ENCODE measurements at places on chromosomes 12 and 14.

DNA sequence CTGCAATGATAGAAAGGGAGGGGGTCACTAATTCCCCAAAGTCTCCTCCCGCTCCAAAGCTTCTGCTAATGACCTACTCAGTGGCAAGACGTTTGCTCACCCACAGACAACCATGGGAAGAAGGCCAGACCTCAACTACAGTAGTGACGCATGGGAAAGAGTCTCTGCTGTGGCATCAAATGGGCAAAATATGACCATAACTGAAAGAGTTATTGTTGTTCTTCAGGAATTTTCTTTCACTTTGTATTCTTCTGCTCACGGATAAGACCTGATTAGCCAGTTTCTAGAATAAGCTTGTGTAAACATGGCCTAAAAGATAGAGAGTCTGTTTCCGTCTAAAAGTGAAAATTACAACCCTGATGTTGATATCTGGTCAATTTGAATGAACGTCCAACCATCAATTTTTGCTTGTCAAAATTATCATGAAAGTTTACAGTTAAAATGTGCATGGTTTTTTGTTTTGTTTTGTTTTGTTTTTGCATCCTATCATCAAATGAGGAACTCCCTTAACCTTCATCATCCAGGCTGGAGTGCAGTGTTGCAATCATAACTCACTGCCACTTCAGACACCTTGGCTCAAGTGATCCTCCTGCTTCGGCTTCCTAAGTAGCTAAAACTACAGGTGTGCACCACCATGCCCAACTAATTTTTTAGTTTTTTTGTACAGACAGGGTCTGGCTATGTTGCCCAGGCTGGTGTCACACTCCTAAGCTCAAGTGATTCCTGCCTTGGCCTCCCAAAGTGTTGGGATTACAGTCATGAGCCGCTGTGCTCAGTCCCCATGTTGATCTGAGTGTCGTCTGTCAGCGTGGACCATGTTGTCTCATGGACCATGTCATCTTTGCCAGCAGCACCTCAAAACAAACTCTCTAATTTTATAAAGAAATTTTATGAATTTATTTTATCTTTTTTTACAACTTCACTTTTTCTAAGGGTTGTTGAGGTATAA is 7.0 kb downstream of the KRT6B start:
- DNase-seq: no peak

GRCh38 chr12:85299053-85299452 is 19.0 kb downstream of the ALX1 start:
- no peak for DNase-seq

- DNase-seq: no peak
Measured at GRCh38 chr12:97680751-97681150, 218.1 kb downstream of the RMST start.

GRCh38 chr12:118183711-118184110 is 47.8 kb downstream of the PEBP1 start:
- DNase-seq: no peak

DNA sequence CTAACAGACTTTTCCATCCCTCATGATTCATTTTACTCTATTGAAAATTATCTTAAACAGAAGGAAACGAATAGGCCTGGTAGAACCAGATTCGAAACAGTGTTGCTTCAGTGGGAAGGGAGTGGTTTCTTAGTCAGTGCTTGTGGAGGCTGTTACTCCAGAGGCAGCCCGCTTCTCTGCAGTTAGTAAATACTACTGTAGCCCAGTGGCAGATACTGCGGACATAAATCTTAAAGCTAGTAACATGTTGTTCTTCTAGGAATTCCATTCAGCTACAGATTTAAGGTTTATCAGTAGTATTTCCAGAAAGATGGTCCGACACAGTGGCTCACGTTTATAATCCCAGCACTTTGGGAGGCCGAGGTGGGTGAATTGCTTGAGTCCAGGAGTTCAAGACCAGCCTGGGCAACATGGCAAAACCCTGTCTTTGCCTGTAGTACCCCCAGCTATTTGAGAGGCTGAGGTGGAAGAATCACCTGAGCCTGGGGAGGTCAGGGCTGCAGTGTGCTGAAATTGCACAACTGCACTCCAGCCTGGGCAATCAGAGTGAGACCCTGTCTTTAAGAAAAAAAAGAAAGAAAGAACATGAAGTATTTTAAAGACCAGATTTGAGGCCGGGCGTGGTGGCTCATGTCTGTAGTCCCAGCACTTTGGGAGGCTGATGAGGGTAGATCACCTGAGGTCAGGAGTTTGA is 45.9 kb downstream of the DIP2B start:
- no peak for DNase-seq

GRCh38 chr12:22029991-22030390 is 16.0 kb upstream of the CMAS start:
- DNase-seq: no peak

DNA sequence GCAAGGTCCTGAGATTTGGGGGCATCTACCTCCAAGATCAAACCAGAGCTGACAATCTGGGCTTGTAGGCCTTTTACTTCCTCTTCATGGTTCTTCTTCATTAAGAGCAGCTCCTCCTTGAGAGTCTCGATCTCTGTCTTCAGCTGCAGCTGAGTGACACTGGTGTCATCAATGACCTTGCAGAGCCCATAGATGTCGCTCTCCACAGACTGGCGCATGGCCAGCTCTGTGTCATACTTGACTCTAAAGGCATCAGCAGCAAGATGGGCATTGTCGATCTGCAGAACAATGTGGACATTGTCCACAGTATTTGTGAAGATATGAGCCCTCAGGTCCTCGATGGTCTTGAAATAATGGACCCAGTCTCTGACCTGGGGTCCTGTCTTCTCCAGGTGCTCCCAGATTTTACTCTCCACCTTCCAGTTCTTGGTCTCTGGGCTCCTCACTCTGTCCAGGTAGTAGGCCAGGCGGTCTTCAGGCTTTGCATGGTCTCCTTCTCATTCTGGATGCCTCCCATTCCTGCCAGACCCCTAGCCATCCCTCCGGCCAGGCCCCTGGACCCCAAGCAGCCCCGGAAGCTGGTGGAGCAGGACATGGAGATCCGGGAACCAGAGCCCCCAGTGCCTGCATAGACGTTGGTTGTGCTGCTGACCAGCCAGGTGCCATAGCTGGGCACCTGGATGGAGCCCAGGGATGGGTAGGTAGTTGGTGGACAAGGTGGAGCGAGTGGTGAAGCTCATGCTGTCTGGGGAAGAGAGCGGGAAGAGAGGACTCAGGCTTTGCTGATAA is 141.0 kb downstream of the MSRB3 start:
- DNase-seq: no peak
